NCI-H526 (cell line): ENCODE measurements at places on chromosomes 11 and 22.

GRCh38 chr11:45432100-45432499, 146.0 kb upstream of the SYT13 start:
- no peak for DNase-seq

DNA sequence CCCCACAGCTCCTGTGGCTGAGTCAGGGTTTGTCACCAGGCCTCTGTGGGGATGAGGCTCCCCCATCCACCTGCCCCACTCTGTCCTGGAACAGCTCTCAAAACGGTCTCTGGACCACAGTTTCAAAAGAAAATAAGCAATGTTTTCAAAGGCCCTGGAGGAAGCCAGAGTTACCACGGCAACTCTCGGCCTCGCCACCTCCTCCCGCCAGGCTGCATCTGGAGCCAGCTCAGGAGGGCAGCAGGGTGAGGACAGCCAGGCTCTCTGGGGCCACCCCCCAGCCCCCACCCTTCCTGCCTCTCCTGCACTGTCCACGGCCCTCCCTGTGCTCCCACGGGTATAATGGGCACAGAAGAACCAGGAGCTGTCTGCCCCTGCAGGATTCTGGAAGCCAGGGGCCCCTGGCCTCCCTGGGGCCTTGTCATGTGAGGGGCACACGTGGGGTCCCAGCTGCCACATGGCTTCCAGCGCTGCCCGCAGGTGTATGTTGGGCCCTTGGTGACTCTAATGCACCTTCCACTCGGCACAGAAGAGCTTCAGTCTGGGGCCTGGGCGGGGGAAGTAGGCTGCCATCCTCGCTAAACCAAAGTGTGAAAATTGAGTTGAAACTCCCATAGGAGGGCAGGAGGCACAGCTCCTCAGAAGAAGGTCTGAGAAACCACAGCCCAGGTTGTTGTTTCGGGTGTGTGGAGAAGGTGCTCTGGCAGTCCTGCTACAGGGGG, 10.3 kb downstream of the CD81 start:
- DNase-seq: peak; percentile 42

DNA sequence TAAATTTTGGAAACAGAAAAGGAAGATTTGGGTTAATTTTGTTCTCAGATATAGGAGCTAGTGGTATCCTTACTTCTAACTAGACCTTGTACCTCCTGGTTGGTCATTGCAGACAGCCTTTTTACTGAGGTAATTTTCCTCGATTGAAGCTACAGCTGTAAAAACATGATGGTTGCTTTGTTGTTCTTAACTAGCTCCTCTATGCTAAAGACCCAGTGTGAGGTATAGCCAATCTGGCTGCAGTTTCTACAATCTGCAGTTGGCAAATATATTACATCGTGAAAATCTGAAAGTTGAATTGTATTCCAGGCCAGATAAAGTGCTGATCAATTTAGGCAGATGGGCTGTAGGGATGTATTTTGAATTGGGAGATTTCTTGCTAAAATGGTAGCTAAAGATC, 116.5 kb downstream of the AASDHPPT start:
- DNase-seq: no peak

- DNase-seq: no peak
Observed at GRCh38 chr22:26615830-26616435, 1.9 kb downstream of the CRYBB1 start.

- no peak for DNase-seq
Observed at GRCh38 chr11:17769218-17769617, 34.6 kb downstream of the KCNC1 start.

GRCh38 chr22:24427500-24428164, at the start of gene ADORA2A:
TSS of gene ADORA2A (plus strand) at chr22:24427599. CDS start at chr22:24433405, 5,806 bp downstream.
- no peak for DNase-seq

GRCh38 chr11:97461044-97461880, 1071.4 kb downstream of the JRKL start:
- no peak for DNase-seq

DNA sequence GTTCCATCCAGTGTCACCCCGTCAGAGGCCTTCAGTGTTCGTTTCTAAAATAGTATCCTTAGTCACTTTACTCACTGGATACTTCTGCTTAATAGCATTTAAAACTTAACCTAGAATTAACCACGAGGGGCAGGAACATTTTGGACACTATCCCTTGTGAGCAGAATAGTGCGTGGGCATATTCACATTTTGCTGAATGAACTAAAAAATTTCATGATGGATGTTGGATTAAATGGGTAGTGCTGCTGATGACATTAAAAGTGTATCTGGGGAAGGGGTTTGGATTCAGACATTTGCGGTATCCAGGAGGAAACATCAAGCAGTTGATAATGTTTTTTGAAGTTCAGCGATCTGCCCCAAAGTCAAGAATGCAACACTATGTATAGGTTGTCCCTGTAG, 750 bp upstream of the NAT10 start:
- DNase-seq: no peak

DNA sequence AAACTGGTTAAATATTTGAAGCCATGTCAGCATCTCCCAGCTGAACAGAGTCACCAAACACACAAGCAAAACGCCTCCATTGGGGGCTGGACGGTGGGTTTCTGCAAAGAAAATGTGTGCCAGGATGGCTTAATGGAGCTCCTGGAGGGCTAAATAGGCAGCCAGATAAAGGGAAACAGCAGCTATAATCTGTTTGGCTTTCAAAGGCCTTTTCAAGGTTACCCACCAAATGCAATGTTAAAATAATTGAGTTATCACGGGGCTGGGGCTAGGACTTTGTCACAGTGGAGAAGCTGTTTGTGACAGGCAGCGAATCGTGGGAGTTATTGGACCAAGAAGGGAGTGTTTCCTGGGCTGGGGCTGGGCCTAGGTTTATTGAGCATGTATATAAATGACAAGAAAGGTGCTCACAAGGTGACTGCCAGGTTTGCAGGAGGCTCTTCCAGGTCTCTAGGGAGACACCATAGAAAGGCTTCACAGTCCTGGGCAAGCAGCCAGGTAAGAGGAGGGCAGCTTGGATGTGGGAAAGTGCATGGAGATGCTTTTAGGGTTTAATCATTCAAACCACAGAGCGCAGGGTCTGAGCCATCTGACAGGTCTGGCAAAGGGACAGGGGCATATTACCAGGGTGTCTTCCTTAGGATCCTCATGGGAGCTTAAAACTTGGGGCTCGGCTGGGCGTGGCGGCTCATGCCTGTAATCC, 28.3 kb downstream of the GRIK4 start:
- DNase-seq: no peak

DNA sequence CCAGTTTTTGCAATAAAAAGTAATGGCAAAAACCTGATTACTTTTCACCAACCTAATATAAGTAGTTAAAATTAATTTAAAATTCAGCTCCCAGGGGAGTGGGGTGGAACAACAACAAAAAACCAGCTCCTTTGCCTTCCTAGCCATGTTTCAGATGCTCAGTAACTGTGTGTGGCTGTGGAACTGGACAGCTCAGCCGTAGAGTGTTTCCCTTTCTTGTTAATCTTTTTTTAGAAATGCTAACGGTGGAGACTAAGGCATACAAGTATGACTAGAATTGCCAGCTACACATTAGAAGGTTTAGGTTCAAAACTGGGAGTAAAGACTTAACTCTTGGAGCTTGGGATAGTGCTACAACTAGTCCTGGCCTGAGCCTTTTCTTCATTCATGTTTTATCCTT, 45.0 kb downstream of the PPP6R3 start:
- DNase-seq: no peak

DNA sequence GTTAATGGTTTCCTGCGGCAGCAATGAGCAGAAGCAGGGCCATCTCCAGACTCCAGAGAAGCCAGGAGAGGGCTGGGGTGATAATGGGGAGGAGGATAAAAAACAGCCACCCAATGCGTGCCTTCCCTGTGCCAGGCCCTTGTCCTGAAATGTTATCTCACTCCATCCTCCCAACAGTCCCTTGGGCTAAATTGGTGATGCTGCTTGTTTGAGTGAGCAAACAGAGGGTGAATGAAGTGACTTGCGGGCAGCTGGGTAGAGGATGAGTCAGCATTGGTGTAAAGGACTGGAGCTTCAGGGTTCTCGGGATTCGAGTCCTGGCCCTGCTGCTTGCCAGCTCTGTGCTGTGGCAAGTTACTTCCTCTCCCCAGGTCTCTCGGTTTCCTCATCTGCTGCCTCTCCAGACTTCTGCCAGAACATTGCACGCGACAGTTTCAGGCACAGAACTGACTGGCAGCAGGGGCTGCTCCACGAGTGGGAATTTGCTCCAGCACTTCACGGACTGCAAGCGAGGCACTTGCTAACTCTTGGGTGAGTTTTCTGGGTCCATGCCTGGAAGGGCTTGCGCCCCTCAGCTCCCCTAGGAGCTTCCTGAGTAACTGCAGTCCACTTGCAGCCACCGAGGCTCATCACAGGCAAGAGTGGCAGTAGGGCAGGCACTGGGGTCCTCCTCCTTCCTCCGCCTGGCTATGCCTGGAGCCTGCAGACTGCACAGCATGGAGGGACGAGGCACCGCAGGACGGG, at the start of gene P2RY6:
Gene P2RY6, plus strand, starts transcription at position 403 of the 744 bp plus-strand sequence. CDS start 24,181 bp downstream, outside the sequence.
- DNase-seq: peak; percentile 43

DNA sequence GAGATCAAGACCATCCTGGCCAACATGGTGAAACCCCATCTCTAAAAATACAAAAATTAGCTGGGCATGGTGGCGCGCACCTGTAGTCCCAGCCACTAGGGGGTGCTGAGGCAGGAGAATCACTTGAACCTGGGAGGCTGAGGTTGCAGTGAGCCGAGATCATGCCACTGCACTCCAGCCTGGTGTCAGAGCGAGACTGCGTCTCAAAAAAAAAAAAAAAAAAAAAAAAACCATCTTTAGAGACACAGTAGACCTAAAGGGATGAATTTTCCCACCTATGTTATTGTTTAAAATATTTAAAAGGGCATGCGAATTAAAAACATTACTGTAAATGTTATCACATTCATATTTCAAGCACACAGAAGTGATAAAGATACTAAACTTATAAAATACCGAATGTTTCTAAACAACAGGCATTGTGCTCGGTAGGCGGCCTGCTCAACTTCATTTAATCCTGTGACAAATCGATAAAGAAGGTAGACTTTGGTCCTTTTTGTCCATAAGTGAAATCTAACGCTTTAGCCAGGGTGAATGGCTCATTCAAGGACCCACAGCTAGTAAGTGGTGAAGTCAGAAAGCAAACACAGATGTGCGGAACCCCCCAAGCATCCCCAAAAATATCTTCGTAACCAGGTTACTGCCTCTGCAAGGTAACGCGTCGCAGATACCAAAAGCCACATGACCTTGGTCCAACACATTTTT, 16.1 kb downstream of the NCAPD3 start:
- DNase-seq: peak; percentile 43

- no peak for DNase-seq
Observed at GRCh38 chr11:8631395-8632118, 37.5 kb upstream of the STK33 start.

DNA sequence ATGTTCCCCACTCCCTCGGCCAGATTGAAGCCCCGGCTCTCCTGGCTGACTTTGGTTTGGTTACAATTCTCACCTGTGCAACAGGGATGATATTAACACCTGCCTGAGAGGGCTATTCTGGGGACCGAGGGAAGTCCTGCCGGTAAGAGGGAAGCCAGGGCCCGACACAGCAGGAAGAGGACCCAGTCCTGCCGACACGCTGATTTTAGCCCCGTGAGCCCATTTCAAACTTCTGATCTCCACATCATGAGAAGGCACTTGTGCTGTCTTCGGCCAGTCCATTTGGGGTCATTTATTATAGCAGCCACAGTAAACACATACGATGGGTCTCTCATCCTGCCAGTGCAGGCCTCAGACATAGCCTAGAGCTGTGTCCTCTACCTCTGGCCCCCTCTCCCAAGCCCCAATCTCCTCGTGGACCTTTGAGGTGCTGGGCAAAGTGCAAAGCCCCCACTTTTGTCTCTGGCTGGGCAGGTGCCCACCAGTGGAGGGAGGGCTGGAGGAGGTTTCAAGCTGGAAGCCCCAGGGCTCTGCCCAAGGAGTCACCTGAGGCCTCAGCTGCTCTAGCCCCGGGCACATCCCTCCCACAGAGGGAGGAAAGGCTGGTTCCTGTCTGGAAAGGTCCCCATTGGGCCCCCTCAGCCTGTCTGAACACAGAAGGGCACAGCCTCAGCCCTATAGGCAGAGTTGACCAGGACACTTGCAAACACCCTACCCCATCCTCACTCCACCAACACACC, 59.1 kb upstream of the FGF3 start:
- no peak for DNase-seq

DNA sequence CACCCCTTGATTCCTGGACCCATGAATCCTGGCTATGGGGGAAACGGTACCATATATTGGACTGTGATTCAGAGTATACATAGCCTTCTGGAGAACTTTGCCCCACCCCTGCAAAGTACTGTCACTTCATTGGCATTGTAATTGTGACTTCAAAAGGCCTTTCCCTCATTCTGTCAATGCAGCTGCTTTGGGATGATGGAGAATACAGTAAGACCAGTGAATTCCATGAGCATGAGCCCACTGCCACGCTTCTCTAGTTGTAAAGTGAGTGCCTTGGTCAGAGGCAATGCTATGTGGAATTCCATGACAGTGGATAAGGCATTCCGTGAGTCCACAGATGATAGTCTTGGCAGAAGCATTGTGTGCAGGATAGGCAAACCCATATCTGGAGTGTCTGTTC, 25.7 kb upstream of the MSANTD2 start:
- no peak for DNase-seq

DNA sequence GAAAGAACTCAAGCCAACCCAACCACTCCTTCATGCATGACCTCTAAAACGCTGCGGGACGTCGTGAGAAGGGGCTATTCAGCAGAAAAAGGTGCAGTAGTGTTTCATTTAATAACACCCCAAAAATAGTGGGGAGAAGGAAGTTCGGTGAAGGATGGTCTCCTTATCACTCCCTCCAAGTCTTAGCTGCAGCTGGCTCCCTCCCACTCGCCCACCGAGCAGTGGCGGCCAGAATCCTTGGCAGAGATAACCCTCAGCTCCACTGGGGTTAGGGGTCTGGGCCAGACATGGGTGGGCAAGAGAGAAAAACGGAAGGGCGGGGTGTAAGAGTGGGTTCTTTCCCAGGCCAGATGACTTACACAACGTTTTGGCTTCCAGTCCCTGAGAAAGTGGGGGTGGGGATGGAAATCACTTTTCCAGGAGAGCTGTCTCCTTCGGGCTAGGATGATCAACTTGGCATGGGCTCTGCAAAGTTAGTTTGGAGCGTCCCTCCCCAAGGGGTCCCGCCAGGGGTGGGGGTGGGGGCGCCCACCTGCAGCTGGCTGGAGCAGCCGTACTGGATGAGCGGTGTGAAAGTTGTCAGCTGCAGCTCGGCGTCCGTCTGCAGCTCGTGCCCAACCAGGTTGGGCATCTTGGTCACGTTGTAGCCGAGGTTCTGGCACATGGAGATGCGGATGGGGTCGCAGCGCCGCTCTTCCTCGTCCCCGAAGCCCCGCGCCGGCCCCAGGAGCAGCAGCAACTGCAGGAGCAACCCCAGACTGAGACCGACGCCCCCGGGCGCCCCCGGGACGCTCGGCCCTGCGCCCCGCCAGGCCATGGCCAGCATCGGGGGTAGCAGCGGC, 705 bp downstream of the FZD4 start:
- DNase-seq: peak; percentile 61

DNA sequence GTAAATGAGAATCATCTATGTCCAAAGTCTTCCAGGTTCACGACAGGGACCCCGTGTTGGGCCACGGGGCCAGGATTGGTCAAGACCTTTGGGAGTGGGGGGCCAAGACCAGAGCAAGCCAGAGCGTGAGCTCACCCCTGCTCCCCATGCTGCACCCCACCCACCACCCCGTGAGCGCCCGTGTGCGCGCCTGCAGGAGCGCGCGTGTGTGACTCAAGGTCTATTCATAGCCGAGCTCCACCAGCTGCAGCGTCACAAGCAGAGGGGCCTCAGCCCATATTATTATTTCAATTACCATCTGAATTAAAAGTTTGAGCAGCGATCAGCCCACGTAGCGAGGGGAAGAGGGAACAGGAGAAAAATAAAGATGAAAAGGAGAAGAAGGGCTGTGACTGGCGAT, 5.2 kb downstream of the KCNJ4 start:
- DNase-seq: no peak

- DNase-seq: no peak
Observed at GRCh38 chr11:60734279-60734678, 9.8 kb downstream of the MS4A18 start.

GRCh38 chr11:130181295-130182272, 22.0 kb downstream of the ST14 start:
- DNase-seq: peak; percentile 99
